Hematopoietic multipotent progenitor cell treated with erythropoietin and hydrocortisone succinate and interleukin-3 and kit ligand, for 8 days (in vitro differentiated cells): ENCODE measurements at places on chromosomes 13 and 19.

DNA sequence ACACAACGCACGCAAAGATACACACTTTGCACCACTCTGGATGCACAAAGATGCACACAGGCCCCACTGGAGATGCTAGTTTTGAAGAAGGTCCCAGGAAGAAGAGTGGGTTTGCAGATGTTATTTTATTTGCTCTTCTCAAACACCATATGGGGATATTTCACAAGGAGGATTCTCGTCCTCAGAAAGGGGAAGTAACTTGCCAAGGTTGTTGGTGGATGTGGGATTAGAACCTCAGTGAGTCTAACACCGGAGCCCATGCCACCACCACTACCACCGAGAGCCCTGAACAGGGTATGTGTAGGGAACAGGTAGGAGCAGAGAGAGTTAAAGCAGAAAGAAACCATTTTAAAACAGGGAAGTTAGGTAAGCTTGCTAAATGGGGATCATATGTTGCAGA, 9.6 kb upstream of the CEACAM6 start:
- DNase-seq = peak; percentile 12

- DNase-seq = no peak
These were observed 44.5 kb downstream of the SCEL start for GRCh38 chr13:77579959-77580358.

GRCh38 chr13:31945202-31945961, 86.2 kb upstream of the FRY start:
- DNase-seq = peak; percentile 40

GRCh38 chr13:58998716-58999115, 1165.0 kb downstream of the DIAPH3 start:
- no peak for DNase-seq

DNA sequence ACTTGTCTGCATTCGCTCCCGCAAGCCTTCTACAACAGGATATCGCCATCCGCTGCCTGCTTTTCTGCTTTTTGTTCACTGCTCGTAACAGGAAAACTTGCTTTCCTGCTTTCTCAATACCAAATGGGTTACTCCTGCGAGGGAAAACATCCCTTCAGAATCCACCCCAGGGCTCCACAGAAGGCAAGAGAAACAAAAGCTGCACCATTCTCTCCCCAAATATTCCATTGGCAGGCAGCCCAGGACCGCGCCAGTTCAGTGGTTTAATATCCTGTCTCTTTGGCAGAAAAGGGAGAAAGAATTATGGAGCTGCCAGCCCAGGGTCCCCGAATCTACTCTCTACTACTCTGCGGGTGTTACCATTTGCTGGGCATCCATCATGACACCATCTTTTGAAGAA, 84.7 kb upstream of the DOCK9 start:
- no peak for DNase-seq

DNA sequence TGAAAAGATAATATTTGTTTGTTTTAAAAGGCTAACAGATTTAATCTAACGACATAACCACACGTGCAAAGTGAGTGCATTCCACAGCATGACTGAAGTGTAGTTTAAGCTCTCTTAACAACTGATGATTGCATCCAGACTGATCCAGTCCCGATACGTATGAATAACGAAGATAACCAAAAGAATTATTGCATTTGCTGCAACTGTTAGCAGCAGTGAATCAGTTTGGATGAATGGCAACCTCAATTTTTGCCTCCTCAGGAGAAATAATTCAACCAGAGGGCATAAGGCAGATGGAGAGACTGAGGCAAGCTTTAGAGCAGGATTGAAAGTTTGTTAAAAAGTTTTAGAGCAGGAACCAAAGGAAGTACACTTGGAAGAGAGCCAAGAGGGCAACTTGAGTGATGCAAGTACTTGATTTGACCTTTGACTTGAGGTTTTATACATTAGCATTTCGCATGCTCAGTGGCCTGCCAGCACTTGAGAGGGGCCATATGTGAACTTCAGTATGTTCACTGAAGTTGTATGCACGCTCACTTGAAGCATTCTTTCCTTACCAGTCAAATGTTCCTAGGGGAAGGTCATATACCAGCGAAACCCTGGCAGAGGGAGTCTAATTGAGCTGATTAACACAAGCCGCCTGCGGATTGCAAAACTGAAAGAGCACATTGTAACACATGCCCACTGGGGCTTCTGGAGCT, 835.0 kb upstream of the PCDH20 start:
- no peak for DNase-seq

GRCh38 chr13:30071969-30072817, 221.8 kb upstream of the UBL3 start:
- peak; percentile 36 for DNase-seq

GRCh38 chr19:29293736-29294342, 80.9 kb upstream of the UQCRFS1 start:
- DNase-seq = no peak

- DNase-seq = peak; percentile 67
These were observed 3.0 kb downstream of the HPN start for GRCh38 chr19:35044317-35045117.

DNA sequence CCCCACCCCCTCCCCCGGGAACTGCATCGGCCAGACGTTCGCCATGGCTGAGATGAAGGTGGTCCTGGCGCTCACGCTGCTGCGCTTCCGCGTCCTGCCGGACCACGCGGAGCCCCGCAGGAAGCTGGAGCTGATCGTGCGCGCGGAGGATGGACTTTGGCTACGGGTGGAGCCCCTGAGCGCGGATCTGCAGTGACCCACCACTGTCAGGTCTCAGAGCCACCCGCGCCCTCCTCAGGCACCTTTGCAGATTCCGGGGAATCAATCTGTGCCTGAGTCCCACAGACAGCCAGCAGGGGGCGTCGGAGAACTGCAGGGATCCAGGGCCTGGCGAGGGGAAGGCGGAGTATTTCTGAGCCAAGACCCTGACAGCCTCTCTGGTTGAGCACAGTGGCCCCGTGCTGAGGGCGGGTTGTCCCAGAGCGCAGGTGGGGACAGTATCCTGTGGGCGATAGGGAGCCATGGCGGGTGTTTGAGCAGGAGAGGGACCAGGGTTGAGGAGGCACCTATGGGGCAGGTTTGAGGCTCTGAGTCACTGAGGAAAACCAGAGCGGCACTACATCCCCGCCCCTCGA, 30.4 kb upstream of the CYP4F8 start:
- DNase-seq = peak; percentile 63

GRCh38 chr13:41365631-41366030, 54.6 kb downstream of the NAA16 start:
- DNase-seq = peak; percentile 41

- no peak for DNase-seq
These were observed 818.9 kb downstream of the OLFM4 start for GRCh38 chr13:53847502-53847901.

DNA sequence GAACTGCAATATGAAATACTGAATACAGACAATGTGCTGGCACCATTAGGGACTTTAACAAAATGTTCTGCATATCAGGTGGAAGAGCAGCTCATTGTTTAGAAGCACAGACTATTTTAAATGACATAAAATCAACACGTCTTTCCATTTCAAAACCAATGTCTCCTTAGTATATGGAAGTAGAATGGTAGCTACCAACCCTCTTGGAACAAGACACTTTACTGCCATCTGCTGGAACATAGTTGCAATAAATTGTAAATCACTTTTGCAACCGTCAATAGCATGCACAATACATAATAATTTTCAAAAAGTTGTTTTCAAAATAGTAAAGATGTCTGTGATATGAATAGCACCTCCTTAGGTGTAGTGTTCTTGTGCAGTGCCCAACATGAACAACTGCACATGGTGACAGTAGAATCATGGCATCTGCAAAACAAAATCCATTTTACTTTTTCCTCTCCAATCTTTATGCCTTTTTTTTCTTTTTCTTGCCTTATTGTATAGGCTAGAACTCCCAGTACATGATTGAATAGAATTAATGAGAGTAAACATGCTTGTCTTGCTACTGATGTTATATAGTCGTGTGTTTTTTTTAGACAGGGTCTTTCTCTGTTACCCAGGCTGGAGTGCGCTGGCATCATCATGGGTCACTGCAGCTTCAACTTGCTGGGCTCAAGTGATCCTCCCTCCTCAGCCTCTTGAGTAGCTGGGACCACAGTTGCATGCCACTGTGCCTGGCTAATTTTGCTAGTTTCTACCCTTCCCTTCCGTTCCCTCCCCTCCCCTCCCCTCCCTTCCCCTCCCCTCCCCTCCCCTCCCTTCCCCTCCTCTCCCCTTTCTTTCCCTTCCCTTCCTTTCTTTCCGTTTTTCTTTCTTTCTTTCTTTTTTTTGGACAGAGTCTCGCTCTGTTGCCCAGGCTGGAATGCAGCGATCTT, 7.8 kb upstream of the LYPD5 start:
- DNase-seq = peak; percentile 68

DNA sequence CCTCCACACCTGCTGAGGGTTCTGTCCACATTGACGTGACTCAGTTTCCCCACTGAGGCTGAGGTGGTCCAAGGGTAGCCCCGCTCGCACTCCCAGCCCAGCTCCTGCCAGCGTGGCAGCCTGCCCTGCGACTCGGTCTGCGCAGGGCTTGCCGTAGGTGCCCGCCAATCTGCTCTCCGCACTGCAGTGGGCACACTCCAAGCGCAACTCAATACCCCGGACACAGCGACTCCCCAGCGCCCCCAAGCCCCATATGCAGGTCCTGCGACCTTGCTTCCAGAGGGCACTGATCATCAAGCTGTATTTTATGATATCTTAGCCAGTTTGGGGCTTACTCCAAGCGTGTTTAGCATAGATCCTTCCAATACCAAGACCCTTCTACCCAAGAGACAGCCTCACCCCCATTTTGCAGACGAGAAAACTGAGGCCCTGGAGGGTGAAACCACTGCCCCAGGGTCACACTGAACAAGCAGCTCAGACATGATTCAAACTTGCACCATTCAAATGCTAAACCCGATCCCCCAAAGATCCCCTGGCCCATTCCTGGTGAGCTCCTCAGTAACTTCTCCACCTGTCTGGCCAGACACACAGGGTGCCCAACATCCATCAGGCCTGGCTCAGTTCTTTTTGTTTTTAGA, 13.5 kb downstream of the PTPRS start:
- DNase-seq = no peak

GRCh38 chr13:100848304-100848703, 173.7 kb upstream of the TMTC4 start:
- DNase-seq = no peak

DNA sequence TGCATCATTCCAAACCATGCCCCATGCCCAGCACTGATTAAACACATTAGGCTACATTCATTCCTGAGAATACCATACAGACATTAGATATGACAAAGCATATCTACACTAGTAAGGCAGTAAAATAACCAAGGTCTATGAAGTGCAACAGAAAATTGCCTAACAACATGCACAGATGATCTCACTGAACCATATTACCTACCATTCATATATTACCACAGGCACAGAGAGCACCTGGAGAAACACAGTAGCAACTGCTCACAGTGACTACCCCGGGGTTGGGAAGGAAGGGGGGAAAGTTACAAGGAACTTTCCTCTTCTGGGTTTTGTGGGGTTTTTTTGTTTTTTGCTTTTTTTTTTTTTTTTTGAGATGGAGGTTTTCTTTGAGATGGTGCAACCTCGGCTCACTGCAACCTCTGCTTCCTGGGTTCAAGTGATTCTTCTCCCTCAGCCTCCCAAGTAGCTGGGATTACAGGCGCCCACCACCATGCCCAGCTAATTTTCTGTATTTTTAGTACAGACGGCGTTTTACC, 669.6 kb downstream of the UQCRFS1 start:
- no peak for DNase-seq

DNA sequence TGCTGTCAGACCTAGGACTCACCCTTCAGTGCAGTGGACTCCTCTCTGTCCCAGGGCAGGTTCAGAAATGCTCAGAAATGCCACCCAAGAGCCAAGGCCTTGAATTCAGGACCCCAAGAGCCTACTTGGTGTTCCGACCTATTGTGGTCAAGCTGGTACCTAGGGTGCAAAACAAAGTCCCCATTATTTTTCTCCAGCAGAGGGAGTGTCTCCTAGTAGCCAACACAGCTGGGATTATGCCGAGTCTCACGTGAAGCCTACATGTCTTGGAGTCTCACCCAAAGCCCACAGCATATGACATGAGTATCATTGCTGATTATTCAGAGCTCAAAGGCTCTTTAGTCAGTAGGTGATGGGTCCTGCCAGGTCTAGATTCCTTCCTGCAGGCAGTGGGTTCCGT, 671.1 kb upstream of the SPRY2 start:
- DNase-seq = no peak

DNA sequence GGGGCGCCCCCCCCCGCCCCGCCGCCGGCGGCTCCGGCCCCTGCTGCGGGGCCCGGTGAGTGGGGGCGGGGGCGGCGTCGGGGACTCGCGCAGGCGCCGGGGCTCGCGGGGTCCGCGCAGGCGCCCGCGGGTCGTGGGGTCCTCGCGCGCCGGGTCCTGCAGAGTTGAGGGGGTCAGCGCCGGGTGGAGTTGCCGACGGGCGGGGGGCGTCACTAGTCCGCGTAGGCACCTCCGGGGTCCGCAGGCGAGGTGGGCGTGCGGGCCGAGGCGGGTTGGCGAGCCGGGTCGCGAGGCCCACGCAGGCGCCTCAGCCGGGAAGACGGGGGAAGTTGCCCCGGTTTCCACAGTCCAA, 365 bp downstream of the PPP6R1 start:
- no peak for DNase-seq

- no peak for DNase-seq
These were observed 115.2 kb upstream of the VSTM2B start for GRCh38 chr19:29410601-29411000.

GRCh38 chr13:98214707-98215106, 37.6 kb upstream of the RNF113B start:
- DNase-seq = no peak

- DNase-seq = no peak
These were observed 17.8 kb upstream of the EMC10 start for GRCh38 chr19:50458396-50459066.

GRCh38 chr19:41409288-41409687, 11.7 kb downstream of the BCKDHA start:
- DNase-seq = no peak

GRCh38 chr13:114116734-114117133, 15.7 kb downstream of the RASA3 start:
- DNase-seq = no peak

DNA sequence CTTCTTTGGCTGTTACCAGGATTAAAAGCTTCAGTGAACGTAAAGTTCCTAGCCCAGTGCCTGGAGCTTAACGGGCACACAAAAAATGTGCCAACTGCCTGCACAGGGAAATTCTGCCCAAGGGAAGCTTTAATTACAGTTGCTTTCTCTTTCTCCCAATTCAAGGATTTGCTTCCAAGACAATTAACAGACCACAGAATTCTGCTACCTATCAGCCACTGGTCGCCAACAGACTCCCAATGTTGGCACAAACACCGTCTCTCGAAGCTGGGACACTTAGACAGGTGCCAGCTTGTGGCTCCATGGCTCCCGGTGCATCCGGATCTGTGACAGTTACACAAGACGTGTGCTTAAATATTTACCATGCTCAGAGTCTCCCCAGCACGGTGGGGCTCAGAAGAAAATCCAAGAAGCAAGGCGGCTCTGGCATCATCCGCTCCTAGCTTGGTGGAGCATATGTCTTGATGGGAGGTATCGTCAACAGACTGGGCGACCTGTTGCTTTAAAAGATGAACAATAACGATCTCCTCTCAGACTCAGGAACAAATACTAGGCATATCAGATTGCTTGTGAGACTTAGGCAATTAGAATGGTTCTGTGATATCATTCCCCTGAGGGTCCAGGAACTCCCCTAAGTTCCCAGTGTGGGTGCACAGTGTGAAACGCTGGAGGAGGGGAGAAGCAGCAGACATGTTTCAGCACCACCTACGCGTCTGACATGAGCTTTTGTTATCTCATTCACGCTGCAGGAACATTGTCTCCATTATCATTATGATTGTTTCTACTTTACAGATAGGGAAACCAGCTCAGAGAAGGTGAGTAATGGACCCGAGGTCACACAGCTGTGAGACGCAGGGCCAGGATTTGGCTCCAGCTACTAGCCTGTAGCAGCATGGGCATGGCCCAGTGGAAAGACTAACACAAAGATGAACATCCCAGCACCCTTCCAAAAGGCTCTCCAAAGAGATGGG, 61.6 kb downstream of the ALOX5AP start:
- DNase-seq = no peak
